Tongue (tissue), 3 donors: ENCODE measurements at places on chromosomes 5 and 9.
A peak's percentile ranks its signal among the peaks of the same experiment; 100 is the strongest.

DNA sequence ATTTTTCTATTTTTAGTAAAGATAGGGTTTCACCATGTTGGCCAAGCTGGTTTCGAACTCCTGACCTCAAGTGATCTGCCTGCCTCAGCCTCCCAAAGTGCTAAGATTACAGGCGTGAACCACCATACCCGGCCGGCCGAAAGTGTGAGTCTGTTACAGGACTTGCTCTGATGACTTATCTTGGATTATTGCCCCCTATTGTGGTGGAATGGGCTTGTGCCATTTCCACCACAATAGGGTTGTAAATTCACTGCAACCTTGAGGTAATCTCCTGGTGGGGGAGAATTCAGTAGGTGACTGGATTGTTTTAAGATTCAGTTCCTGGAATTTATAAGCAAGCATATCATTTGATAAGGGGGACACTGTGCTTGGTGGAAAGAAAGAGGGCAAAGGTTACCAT, 15.0 kb upstream of the HMGCR start:
- DNase-seq = no peak

DNA sequence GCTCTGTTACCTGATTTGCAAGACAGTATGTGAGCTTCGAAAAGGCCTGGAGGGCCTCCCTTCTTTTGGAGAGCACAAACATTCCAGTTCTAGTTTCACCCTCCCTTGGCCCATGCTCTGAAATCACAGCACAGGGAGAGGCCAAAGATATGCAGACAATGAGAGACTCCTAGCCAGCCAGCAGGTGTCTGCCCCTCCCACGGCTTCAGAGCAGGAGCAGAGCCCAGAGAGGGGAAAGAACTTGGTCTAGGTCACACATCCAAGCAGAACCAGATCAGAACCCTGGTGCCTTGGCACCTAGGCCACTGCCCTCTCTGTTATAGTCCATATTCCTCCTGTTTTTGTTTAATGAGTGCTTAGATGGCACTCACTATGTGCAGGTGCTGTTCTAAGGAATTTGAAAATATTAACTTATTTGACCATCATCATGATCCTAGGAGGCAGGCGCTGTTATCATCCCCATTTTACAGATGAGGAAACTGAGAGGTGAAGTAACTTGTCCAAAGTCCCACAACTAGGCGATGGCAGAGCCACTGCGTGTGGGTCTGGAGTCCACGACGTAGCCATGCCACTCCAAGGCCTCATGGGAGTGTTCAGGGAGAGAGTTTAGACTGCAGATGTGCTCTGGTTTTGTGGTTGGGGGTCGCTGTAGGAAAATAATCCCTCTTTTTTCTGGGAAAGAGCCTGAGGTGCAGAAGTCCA, 27.2 kb downstream of the TMOD1 start:
- peak; percentile 43 for DNase-seq

DNA sequence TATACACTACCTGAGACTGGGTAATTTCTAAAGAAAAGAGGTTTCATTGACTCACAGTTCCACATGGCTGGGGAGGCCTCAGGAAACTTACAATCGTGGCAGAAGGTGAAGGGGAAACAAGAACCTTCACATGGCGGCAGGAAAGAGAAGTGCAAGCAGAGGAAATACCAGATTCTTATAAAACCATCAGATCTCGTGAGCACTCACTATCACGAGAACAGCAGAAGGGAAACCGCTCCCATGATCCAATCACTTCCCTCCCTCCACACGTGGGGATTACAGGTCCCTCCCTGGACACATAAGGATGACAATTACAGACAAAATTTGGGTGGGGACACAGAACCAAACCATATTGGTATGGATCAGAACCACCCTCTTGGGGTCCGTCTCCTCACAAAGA, 44.2 kb upstream of the SPIN1 start:
- DNase-seq = no peak

- no peak for DNase-seq
These were observed 42.2 kb upstream of the FBXW11 start for GRCh38 chr5:172048539-172049101.

- no peak for DNase-seq
These were observed 13.7 kb downstream of the POLK start for GRCh38 chr5:75525344-75525743.

DNA sequence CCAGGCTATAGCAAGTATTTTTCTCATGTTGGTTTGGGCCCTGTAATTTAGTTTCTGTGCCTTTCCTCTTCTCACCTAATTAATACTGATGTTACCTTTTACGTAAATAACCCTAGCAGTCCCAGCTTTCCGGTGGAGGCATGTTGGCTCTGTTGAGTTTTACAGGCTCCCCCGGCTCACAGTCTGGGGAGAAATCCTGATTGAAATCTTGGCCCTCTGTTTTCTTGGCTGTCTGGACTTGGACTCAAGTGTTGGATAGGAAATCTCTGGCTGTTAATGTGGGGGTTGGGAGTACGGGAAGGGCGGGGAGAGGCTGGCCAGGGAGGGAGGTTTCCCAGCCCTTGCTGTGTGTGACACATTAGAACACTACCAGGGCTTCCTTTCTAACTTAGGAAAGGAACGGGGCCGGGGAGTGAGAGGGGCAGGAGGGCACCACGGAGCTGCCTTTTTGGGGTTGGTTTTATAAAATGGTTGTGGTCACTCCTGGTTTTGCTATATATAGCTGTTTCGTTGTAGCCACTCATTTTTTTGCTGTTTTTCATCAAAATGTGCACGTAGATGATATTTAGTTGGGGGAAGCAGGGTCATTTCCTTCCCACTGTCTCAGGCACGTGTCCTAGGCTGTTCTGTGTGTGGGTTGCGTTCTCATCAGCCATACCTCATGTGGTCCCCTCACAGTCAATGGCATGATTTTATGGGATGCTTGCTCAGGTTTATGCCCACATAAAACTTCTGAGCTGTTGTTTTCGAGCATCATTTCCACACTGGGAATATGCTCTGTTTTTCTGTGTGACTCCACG, 11.0 kb downstream of the TRIO start:
- DNase-seq = peak; percentile 81
